ENCODE measurements at places on chromosomes 12 and 14.

- no peak for DNase-seq
Measured at GRCh38 chr12:2248901-2249381, 196.2 kb downstream of the CACNA1C start.

DNA sequence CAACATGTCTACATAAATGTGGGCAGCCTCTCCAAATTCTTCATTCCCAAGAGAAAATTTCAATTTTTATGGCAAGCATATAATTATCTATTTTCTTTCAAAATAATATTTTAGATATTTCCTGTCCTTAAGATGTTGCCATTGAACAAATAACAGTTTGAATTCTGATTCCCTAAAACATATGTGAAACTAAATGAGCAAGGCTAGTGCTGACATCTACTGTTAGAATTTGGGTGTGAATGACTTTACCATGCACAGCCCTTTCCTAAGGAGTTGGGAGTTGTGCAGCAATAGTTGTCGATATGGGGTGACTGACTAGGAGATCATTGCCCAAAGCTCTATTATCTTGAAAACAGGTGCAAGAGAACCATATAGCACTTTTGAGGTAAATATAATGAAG lies 108.2 kb upstream of the SLC38A4 start:
- DNase-seq, result peak; percentile 58

GRCh38 chr12:27585739-27586265 lies 61.8 kb downstream of the PPFIBP1 start:
- DNase-seq, result no peak

DNA sequence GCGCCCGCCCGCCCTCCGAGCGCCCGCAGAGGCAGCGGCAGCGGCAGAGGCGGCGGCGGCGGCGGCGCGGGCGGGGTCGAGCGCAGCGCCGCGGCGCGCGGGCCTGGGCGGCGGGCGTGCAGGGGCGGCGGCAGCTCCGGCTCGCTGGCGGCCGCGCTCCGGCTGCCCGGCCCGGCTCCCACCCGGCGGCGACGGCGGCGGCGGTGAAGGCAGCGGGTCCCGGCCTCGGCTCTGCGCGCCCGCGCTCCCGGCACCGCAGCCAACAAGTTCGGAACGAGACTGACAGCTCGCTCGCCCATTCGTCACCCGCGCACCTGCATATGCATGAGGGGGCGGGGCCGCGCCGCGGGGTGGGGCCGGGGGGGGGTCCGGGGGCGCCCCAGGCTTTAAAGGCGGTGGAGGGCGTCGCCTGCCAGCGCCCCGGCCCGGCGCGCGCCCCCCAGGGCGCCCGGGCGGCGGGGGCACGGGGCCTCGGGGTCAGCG lies at the start of gene JAG2:
Gene JAG2 (minus strand): TSS at position 281 of the 483 bp plus-strand sequence. CDS start 356 bp downstream, outside the sequence.
- DNase-seq, result peak; percentile 69

Measured in A549 (cell line).